ENCODE measurements at places on chromosomes 7 and 10. TPM values are rescaled to one million over a fixed set of nuclear protein-coding genes. Genes with fewer than 3 reads are reported as not detected.

GRCh38 chr7:99386584-99387238 lies 12.2 kb downstream of the ARPC1B start:
- DNase-seq = no peak

DNA sequence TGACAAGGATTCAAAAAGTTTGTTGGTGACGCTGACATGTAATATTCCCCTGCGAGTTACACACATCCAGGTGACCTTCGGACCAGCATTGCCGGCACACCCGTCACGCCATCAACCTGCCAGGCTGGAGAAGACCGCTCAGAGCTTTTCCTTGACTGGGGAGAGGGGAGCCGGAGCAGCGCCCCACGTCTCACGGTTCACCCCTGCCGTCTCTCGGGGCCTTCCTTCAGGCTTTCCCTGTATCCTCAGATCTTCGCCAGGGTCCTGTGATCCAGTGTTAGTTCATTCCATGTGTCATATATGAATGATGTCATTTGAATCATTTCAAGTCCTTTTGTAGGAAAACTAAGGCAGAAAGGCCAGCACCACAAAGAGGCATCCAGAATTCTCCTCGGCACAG lies 127.8 kb downstream of the MGMT start:
- no peak for DNase-seq

DNA sequence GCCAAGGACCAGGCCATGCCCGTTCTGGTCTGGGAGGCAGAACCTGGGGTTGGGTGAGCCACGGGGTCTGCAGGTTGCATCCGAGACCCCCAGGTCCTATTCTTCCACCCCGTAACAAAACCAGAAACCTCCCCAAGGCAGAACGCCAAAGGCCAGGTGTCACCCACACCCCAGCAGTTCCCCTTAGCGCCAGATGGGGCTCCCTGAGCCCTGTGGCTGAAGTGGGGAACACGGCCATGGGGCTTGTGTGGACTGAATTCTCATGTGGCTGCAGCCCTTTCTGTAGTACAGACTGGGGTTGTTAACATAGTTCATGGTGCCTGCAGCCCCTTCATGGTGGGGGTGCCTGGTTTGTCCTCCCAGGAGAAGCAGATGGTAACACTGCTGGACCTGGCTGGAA lies 10.2 kb downstream of the BRI3 start:
- no peak for DNase-seq

DNA sequence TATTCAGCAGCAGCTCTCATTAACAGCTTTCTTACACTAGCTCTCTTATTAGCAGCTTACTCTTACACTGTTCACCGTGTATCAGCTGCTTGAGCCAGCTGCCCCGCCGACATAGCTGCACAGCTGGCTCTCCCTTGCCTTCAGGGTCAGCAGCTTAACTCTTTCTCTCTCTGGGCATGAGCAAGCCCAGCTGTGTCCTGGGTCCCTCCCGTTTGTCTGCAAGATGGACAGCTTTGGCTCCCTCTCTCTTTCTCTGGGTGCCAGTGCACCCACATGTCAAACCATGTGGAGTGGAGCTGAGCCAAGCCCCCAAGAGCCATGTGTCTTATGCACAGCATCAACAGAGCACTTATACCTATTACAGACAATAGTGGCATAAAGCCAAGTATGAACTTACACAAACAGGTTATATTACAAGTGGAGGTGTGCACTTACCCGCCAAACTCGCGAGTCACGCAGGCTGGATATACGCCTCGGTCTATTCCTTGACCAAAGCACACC lies 35.7 kb upstream of the MTPAP start:
- peak; percentile 74 for DNase-seq

- DNase-seq = no peak
Measured at GRCh38 chr10:114303556-114303955, 64.5 kb downstream of the VWA2 start.

GRCh38 chr10:29830531-29831512 lies 196.1 kb upstream of the SVIL start:
- no peak for DNase-seq

DNA sequence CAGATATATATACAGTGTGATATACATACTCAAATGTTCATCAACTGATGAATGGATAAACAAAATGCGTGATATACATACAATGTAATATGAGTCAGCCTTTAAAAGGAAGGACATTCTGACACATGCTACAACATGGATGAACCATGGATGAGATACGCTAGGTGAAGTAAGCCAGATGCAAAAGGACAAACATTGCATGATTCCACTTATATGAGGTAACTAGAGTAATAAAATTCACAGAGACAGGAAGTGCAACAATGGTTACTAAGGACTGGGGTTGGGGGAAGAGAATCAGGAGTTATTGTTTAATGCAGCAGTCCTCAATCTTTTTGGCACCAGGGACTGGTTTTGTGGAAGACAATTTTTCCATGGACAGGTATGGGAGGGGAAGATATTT lies 47.3 kb upstream of the PIK3AP1 start:
- DNase-seq = no peak

DNA sequence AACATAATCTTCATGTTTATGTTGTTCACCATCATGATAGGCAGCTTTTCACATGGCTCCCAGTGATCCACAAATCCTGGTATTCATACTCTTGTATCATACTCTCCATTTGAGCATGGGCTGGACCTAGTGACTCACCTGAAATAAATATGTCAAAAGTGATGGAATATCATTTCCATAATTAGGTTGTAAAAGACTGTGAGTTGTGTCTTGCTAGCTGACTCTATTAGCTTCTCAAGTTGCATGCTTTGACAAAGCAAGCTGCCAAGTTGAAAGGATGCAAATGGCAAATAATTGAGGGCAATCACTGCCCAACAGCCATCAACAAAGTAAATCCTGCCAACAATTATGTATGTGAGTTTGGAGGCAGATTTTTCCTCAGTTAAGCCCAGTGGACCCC lies 300.4 kb downstream of the AHR start:
- no peak for DNase-seq

DNA sequence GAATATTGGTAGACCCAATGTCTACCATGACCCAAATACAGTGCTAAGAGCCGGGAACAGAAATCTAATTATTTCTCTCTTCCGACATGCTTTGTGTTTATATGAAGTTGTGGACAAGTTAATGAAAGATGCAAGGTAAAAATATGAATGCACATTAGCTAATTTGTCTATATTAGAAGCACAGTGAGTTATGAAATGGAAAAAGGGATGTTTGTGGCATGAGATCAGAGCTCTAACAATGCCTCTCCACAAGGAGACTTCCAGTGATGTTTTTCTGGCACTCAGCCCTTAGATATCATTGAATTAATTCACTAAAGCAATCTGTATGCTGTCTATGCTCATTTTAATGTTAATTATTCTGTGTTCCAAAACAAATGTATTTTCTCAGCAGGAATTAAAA lies 897.2 kb downstream of the CNTNAP2 start:
- no peak for DNase-seq

GRCh38 chr10:97686301-97686961 lies 610 bp downstream of the AVPI1 start:
- no peak for DNase-seq

- DNase-seq = no peak
Measured at GRCh38 chr10:120982507-120982906, 131.3 kb downstream of the WDR11 start.

DNA sequence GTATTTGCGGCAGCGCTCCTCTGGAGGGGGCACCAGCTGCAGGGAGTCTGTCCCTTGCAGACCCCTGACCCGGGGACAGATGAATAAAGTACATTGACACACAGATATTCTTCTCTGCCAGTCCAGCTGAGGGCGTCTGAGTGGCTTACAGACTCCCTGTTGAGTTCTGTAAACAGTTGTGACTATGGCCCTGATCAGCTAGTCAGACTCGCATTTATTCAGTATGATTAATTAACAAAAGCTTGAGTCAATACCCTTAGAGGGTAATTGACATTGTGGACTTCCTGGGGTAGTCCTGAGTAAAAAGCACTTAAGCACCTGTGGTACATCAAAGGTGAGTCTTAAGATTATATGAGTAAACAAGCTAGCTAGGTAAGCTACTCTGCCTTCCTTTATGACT lies 21.0 kb downstream of the ANKRD30A start:
- no peak for DNase-seq

GRCh38 chr7:157689269-157690057 lies 352.7 kb downstream of the DNAJB6 start:
- DNase-seq = no peak

GRCh38 chr7:96558530-96558929 lies 151.1 kb downstream of the SEM1 start:
- no peak for DNase-seq

DNA sequence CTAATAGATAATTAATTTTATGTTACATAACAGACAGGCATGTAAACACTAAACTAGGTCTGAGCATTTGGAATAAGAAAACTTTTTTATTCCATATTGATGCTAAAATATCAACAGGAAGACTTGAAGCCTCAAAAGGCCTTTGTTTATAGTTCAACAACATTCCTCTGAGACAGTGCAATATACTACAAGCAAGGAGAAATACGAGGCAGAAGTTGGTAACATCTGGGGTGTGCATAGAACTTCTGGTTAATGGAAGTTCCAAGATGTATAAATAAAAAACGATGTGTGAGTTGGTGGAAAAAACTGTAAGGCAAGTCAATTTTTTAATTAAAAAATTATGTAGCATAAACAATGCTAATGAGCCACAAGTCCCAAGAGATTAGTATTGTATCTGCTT lies 139.6 kb downstream of the SKAP2 start:
- no peak for DNase-seq

DNA sequence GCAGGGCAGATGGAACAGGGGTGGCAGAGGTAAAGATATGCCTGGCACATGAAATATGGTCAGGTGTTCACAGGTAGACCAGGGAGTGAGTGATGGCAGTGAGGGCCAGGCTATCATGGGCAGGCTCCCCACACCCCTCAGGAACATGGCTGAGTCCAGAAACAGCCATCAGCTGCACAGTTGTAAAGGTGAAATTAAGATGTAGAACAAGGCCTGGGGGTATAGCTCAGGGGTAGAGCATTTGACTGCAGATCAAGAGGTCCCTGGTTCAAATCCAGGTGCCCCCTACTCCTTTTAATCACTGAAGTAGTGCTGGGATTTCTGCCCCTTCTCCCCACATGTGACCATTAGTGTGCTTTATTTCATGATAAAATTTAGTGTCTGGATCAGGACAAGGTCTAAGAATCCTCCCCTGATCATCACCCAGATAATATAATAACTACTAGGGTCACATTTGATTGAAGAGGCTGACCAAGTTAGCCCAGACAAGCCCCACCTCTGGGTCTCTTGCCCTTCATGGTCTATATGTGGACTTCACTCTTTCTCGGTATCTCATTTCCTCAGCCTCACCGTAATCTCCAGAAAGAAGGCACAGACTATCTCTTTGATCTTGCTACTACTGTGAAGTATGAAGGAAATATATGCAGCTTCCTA lies 69.0 kb downstream of the ZNF783 start:
- peak; percentile 48 for DNase-seq

GRCh38 chr10:33236916-33237315 lies 97.6 kb downstream of the NRP1 start:
- no peak for DNase-seq

GRCh38 chr10:44979281-44980191 lies 927 bp upstream of the DEPP1 start:
- no peak for DNase-seq

DNA sequence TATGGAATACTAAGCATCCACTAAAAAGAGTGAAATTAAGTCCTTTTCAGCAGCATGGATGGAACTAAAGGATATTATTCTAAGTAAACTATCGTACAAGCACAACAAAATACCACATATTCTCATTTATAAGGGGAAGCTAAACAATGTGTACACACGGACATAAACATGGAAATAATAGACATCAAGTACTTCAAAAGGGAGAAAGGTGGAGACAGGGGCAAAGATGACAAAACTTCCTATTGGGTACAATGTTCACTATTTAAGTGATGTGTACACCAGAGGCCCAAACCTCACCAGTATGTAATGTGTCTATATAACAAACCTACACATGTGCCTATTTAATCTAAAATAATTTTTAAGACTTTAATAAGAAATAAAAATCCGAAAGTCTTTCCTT lies 2.2 kb upstream of the AKR1C4 start:
- no peak for DNase-seq

- no peak for DNase-seq
Measured at GRCh38 chr10:77247031-77247990, 390.3 kb downstream of the KCNMA1 start.

- no peak for DNase-seq
Measured at GRCh38 chr7:157041514-157042277, 31.2 kb upstream of the MNX1 start.

GRCh38 chr7:81284576-81284975 lies 365.7 kb upstream of the SEMA3C start:
- no peak for DNase-seq

DNA sequence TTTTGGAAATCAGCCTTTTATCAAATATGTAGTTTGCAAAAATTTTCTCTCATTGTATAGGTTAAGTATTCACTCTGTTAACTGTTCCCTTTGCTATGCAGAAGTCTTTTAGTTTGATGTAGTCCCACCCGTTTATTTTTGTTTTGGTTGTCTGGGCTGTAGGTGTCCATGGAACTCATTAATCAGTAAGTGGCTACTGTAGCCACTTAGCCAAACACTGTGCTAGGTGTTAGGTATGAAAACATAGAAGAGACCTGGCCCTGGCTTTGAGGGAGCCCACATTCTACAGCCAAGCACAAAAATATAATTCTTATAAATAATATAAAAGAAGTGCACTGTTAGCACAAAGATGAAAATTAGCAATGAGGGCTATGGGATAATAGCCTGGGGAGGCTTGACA lies 133.5 kb downstream of the ETV1 start:
- DNase-seq = no peak

- no peak for DNase-seq
Measured at GRCh38 chr10:21176934-21177480, 279.9 kb upstream of the NEBL start.

GRCh38 chr7:12028508-12028907 lies 182.6 kb upstream of the TMEM106B start:
- DNase-seq = no peak

Gene LRRC17
- total RNA-seq = 2.1 TPM

Gene OTUD1
- 3.8 TPM for total RNA-seq

Gene CRPPA
- total RNA-seq = 1.9 TPM

Gene FXYD4
- not detected for total RNA-seq

Gene NEUROG3
- not detected for total RNA-seq

Gene HMX2
- total RNA-seq = 0.35 TPM

Gene CCL24
- not detected for total RNA-seq

Gene ACBD7
- 22.0 TPM for total RNA-seq

Gene GNAT3
- not detected for total RNA-seq

Gene CABCOCO1
- not detected for total RNA-seq

Gene BICC1
- 0.57 TPM for total RNA-seq

Gene FAM25G
- not detected for total RNA-seq

Gene ABCB8
- 23.9 TPM for total RNA-seq

Gene TET1
- 53.4 TPM for total RNA-seq

Gene LRIT1
- not detected for total RNA-seq

Gene ASZ1
- total RNA-seq = not detected

Gene FFAR4
- total RNA-seq = not detected

Gene ADK
- total RNA-seq = 26.8 TPM

Gene KIF20B
- 59.1 TPM for total RNA-seq

Gene TAS2R3
- total RNA-seq = 0.88 TPM

Gene PRF1
- not detected for total RNA-seq

Gene SLC18A2
- total RNA-seq = 3.0 TPM

Gene WDR86
- total RNA-seq = 8.1 TPM

Gene GHRHR
- total RNA-seq = 5.9 TPM

Gene PON1
- 0.90 TPM for total RNA-seq

Gene HERPUD2
- 14.6 TPM for total RNA-seq

Measured in H9 (cell line).